ENCODE measurements at places on chromosomes 3 and 15. TPM values are rescaled to one million over a fixed set of nuclear protein-coding genes. Genes with fewer than 3 reads are reported as not detected.
A peak's percentile ranks its signal among the peaks of the same experiment; 100 is the strongest.

The GRM7 gene
- total RNA-seq: not detected

The RTP3 gene
- not detected for total RNA-seq

The SENP5 gene
- total RNA-seq: 33.0 TPM

The BFSP2 gene
- not detected for total RNA-seq

DNA sequence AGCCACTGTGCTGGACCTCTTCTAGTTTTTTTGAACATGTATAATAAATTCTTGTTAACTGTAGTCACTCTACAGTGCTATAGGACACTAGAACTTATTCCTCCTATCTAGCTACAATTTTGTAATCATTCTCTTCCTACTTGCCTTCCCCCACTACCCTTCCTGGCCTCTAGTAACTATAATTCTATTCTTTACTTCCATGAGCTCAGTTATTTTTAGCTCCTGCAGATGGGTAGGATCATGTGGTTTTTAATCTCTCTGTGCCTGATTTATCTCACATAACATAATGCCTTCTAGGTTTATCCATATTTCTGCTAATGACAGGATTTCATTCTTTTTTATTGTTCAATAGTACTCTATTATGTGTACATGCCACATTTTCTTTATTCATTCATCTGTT is 113.2 kb upstream of the FGF7 start:
- no peak for DNase-seq

- peak; percentile 46 for DNase-seq
These were observed 79.9 kb downstream of the MYH15 start for GRCh38 chr3:108430540-108430939.

- no peak for DNase-seq
These were observed 451.6 kb upstream of the TPRG1 start for GRCh38 chr3:188720215-188720614.

DNA sequence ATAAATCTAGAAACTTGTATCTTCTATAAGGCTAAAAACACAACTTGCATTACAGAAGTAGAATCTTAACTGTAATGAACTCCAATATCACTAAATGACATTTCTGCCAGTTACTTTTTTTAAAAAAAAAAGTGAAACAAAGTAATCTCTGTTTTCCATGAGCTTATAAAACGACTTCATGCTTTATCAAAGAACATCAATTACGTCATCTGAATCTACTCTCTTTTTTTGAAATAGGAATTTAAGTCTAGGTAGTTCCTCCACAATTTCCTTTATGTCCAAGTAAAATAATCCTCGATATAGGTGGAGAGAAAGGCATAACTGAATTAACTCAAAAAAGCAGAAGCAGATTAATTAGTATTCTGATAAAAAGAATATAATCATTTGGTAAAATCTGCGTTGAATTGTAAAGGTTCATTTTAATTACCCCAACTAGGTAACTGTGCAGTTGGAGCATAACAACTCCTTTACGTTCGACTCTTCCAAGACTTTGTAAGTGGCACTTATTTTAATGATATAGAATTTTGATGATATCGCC is 1.4 kb downstream of the UACA start:
- DNase-seq: no peak

- DNase-seq: no peak
These were observed 139.8 kb downstream of the BBX start for GRCh38 chr3:107662586-107662985.

DNA sequence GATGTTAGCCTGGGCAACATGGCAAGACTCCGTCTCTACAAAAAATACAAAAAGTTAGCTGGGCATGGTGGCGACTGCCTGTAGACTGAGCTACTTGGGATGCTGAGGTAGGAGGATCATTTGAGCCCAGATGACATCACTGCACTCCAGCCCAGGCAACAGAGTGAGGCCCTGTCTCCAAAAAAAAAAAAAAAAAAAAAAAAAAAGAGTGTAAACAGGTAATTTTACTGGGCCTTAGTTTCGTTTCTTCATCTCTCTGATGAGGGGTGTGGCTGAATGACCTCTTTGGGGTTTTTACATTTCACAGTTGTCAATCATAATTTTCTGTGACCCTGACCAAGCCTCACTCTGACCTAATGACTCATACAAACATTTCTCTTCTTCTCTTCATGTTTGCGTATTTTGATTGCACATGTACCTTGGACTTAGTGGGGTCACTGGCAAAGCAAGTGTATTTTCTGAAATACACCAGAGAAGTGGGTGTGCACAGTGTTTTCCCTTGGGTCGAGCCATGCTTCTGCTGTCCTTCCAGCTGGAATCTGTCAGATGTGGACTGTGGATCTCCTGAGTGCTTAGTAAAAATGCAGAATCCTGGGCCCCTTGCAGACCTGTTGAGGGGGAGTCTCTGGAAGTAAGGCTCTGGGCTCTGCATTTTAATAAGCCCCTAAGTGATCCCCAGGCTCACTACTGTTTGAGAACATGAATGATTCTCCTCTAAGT is 140.5 kb downstream of the FNDC3B start:
- DNase-seq: no peak

Data from renal cortical epithelial cell (primary cell).